ENCODE measurements at places on chromosomes 12 and 14.

DNA sequence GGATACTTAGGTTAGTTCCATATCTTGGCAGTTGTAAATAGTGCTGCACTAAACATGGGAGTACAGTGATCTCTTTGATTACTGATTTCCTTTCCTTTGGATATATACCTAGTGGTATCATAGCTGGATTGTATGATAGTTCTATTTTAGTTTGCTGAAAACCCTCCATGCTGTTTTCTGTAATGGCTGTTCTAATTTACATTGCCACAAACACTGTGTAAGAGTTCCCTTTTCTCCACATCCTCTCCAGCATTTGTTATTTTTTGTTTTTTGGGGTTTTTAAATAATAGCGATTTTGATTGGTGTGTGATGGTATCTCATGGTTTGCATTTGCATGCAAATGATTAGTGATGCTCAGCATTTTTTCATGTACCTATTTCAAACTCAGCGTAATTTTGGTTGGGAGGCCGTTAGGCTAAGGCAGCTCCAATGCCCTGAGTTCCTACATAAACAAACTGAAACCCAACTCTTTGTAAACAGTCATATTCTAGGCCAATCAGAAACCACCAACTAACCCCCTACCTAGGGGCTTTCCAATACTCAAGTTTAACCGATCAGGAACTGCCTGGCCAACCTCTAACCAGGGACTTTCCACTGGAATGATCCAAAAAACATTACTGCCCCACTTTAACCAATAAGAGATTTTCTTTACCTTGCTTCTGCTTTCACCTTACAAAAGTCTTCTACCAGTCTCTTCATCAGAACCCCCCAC lies 171.6 kb downstream of the FBXL14 start:
- no peak for DNase-seq

DNA sequence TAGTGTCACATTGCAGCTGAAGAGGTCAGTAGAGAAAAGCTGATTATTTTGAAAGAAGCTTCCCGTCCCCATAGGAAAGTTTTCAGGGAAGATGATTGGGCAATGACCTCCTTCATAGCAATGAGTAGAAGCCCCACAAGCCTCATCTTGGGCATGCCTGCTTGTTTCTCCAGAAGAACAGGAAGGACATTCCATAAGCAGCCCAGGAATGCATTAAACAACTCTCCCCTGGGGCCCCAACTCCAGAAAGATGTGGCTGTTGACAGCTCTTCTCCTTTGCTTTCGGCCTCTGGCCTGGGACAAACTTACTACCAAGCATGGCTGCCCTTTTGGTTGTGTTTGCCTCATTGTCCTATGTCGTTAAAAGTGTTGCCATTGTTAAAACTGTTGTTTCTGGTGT lies 5.7 kb upstream of the VDR start:
- no peak for DNase-seq

DNA sequence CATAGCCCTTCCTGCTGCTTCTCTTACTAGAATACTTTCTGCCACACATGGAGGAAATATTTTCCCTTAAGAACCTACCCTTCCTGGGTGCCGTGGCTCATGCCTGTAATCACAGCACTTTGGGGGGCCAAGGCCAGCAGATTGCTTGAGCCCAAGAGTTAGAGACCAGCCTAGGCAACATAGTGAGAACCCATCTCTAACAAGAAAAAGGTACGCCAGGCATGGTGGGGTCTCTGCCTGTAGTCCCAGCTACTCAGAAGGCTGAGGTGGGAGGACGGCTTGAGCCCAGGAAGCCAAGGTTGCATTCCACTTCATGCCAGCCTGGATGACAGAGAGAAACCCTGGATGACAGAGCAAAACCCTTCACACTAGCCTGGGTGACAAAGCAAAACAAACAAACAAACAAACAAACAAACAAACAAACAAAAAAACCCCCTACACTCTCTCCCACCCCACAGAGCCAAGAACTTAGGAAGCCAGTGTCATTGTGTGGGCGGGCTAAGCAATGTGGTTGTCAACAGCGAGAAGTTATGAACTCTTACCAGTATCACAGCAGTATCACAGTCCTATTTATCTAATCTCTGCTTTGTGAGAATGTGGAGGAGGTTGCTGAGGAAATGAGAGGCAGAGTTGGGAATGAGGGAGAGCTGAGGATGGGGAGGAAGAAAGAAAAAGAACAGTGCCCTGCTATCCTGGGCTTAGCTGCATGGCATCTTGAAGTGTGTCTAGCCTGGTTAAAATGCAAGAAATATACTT lies 53.8 kb upstream of the CLEC14A start:
- no peak for DNase-seq

- no peak for DNase-seq
Measured at GRCh38 chr12:47419497-47419896, 286.3 kb downstream of the RPAP3 start.

DNA sequence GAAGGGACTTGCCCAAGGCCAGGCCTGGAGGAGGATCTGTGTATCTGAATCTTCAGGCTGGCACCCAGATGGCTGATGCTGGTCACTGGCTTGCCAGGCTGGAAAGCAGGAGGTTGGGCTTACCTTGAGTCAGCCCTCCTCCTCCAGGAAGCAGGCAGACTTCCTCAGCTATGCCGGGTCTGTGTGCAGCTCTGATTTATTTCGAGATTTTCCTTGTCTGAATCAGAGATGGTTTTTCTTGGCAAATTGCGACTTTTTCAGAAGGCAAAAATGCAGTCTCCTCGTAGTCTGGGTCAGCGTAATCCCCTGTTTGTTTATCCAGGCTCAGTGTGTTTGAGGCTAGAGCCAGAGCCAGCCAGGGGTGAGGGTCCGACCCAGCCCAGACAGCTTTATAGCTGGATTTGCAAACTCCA lies 48.9 kb downstream of the SMOC1 start:
- DNase-seq, result no peak

GRCh38 chr14:35854696-35855270 lies 28.6 kb downstream of the BRMS1L start:
- DNase-seq, result no peak

GRCh38 chr12:1836854-1837421 lies 16.6 kb downstream of the LRTM2 start:
- no peak for DNase-seq

DNA sequence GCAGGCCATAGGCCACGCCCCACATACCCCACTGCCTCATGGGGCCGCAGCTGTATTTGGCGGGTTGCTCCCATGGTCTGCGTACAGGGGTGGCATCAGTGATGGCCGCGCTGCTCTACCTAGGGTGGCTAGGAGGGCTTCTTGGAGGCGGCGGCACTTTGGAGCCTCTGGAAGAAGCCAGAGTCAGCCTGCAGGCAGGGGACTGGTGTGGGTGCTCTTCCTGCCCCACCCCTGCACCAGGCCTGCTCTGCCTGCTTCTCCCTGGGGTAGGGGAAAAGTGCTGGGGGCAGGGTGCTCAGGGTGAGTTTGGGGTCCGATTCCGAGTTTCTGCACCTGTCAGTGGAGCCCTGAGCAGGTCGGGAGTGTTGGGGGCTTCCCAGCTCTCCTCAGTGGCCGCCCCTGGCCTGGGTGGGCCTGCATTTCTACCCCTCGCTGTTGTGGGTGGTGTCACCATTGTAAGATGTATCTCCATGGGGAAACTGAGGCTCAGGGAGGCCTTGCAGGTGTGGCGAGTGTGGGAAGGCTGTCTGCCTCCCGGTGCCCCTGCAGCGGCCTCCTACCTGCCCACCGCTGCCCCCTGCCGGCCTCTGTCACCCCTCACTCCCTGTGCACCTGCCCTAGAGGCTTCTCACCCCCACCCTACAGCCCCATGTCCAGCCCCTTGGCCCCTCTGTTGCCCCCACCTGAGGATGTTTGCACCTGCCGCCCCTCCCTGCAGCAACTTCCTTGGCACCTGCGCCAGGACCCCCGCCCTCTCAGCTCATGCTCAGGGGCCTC lies 5.5 kb downstream of the CEP170B start:
- DNase-seq, result no peak

DNA sequence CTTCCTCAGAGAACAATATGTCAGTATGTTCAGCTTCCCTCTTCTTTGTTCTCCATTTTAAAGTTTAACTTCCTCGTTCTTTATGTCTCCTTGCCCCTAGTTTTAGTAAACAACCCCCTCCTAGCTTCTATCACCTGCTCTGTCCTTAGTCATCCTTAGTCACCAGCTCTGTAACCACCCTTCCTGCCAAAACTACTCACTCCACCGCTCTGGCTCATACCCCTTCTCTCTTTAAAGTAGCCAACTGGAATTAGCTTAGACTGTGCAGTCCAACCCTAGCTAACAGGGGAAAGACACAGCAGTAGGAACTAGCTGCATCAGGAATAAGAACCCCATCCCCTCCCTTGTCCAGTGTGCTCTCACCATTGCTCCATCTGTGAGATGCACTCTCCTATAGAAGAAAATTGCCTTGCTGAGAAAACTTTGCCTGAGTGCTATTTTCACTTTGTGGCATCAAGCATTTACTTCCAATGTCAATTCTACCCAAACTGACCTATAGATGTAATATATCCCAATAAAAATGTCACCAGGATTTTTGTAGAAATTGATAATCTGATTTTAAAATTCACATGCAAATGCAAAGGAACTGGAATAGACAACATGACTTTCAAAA lies 603.2 kb downstream of the C12orf50 start:
- no peak for DNase-seq

DNA sequence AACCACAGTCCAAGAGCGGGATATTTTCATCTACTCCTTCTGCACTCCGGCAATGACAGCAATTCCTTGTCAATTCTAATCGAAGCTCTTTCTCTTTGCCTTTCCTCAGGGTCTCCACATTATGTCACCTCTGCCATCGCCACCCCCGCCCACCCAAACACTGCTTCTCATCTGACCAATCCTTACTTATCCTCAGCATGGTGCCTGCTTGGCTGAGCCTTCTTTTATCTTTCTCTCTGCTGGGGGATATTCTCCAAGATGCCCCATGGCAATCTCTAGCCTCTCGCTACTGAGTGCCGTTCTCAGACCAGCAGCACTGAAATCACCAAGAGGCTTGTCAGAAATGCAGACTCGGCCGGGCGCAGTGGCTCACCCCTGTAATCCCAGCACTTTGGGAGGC lies 100.6 kb downstream of the PTPRB start:
- DNase-seq, result no peak

DNA sequence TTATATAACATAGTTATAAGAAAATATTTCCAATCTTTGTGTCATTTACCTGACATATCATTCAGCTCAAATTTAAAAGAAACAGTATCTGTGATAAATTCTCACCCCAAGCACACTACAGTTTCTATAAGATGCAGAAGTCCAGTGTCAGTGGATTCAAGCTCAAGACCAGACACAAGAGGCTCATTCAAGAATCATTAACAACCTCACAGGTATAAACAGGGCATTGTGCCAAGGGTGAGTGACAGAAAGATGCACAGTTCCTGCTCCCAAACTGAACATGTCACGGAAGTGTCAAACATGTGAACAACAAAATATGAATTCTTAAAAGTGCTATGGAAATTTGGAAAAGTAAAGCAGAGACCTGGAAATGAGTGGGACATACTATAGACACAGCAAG lies 12.8 kb downstream of the ATP2B1 start:
- DNase-seq, result peak; percentile 10

GRCh38 chr12:6364044-6364374 lies 11.4 kb downstream of the SCNN1A start:
- DNase-seq, result no peak

- DNase-seq, result no peak
Measured at GRCh38 chr12:120902846-120903411, 1.2 kb downstream of the SPPL3 start.

DNA sequence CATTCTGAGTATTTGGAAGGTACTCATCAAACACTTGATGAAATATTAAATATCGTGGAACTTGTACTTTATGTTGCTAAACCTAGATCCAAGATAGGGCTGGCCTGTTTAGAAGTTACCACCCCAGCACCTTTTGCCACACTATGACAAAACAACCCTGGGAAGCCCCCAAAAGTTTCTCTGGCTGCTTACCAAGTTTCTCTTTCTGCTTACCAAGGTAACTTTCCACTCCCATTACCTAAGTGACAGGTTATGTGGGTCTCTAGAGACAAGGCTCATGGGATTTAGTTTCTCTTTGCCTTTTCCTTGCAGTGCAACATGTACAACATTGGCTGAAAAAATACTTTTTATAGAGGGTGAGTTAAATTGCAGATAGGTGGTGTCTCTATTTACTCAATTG lies 28.9 kb upstream of the PPM1A start:
- no peak for DNase-seq

DNA sequence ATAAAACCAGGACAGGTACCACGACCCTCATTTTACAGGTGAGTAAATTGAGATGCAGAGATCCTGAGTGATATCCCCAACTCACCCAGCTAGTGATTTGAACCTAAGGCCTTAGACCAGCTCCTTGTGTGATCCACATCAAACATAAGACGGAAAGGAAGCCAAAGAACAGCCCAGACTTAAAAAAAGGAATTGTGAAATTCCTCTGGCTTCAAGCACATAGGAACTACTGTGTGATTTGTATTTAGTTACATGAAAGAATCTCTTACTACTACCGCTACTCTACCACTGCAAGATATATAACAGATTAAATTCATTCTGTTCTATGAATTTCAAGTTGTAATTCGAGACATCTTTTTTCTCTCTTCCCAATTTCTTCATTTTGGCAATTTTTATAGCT lies 10.5 kb downstream of the E2F7 start:
- no peak for DNase-seq

- DNase-seq, result peak; percentile 71
Measured at GRCh38 chr14:92686900-92687427, 61.5 kb downstream of the LGMN start.

- peak; percentile 26 for DNase-seq
Measured at GRCh38 chr12:122422730-122423257, 325 bp upstream of the CLIP1 start.

- DNase-seq, result no peak
Measured at GRCh38 chr14:65958664-65959562, 527.3 kb upstream of the CCDC196 start.

- no peak for DNase-seq
Measured at GRCh38 chr12:53289891-53290290, 5.5 kb upstream of the PFDN5 start.

- no peak for DNase-seq
Measured at GRCh38 chr14:105102361-105102870, 37.2 kb upstream of the GPR132 start.

DNA sequence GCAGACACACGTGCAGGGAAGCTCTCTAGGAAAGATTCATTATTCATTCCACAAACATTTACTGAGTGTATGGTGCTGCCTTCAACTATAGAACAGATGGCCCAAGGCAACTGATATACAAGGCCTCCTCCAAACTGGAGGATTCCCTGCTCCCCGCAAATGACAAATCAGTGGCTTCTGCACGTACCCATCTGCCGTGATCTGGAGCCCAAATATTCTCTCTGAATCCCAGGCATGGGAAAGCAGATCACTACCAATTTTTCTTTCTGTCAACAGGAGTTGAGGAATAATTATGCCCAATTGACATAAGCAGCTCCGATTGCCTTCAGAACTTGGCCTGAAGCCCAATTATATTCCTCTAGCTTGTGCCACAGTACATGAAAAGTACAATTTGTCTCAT lies 174.2 kb upstream of the CCDC196 start:
- DNase-seq, result no peak

DNA sequence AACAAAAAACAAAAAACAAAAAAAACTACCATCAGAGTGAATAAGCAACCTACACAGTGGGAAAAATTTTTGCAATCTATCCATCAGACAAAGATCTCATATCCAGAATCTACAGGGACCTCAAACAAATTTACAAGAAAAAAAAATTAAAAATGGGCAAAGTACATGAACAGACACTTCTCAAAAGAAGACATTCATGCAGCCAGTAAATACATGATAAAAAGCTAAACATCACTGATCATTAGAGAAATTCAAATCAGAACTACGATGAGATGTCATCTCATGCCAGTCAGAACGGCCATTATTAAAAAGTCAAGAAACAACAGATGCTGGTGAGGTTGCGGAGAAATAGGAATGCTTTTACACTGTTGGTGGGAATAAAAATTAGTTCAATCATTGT lies 466.5 kb upstream of the ATXN7L3B start:
- no peak for DNase-seq

- DNase-seq, result no peak
Measured at GRCh38 chr12:106506691-106507090, 76.1 kb upstream of the RFX4 start.

Measured in RPMI8226 (cell line).